ENCODE measurements at places on chromosomes 3 and 15.

DNA sequence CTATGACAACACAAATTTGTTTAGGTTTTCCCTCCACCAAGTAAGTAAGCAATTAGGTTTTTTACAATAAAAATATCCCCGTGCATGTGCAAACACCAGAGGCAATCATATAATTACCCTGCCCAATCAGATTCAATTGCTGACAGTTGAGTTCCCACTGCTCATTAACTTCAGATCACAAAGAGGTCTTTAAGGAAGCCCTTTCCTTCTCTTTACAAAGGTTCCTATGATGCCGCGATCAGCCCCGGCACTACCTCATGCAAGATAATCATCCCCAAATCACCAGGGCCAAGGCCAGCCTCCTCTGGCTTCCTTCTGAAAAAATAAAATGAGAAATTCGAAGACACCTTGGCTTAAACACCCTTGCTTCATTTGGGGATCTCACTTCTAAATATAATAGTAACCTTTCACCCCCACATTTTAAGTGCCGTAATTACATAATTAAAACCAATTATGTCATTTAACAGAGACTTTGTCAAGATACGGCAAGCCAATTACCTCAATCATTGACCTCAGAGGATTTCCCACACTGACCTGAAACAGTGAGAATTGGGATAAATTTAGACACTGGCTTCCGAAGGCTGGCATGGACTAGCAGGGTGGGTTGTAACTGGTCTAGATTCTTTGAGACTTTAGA is 121.3 kb upstream of the WNT5A start:
- DNase-seq = no peak

DNA sequence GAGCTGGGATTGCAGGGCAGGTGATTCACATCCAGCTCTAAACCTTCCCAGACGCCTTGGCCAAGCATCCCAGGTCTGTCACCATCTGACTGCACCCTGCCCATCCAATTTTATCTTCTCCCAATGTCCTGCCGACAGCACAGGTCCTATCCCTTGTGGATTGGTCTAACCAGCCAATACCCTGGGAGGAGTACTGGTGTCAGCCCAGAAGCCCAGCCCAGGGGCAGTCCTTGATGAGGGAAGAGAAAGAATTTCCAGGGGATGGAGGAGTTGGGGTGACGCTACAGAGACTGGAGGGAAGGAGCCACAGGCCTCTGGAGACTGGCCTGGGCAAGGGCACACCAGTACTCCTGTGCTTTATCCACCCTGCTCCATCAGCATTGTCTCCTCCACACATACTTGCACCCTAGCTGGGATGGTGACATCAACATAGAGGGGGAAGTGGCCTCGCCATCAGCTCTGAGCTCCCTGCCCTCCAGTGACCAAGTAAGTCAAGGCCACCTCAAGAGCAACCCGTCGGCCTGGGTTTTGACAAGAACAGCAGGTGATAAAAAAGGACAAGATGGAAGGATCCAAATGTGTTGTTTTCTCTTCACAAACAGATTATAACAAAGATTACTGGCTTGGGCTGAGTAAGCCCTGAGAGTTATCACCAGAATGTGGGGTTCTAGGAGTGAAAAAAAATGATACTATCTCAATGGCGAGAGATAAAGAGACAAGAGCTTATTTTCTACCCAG is 114.6 kb downstream of the AQP9 start:
- no peak for DNase-seq

GRCh38 chr3:183619624-183620251 is 15.7 kb upstream of the KLHL24 start:
- DNase-seq = no peak

DNA sequence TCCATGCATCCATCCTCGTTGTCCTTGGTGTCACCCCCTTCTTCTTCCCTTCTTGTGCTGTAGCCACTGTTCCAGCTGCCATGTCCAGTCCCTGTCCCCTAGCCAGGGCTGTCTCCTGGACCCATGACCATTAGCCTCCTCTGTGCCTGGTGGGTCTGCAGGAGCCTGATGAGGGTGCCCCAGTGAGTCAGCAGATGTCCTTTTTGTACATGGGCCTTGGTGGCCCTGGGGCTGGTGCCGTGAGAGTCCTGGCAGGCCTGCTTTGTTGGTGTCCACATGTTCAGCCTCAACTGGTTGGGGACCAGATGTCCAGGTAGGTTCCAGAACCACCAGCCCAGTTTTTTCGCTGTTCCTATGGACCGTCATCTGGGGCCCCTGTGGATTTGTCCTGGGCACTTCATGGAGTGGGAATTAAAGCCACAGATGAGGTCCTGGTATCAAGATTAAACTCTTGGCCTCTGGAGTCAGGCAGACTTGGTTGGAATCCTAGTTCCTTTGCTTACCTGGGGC is 66.1 kb downstream of the FBLN2 start:
- no peak for DNase-seq

DNA sequence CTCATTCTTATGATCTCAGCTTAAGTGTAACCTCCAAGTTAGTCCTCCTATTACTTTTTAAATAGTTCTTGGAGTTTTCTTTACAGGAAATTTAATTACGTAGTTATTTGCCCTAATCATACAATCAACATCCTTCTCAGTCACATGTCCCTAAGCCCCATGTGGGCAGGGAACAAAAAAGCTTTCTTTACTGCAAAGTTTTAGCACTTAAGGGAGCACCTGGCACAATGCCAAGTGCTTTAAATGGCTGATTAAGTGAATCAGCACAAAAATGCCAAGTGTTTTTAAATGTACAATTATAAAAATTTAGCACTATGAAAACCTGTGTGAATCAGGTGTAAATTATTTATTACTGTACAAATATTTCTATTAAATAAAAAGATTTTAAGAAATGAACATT is 445.3 kb downstream of the C3orf38 start:
- no peak for DNase-seq

- DNase-seq = no peak
Observed at GRCh38 chr15:35596285-35596684, 50.3 kb upstream of the DPH6 start.

GRCh38 chr3:169661361-169662131 is 2.0 kb downstream of the MECOM start:
- DNase-seq = no peak

DNA sequence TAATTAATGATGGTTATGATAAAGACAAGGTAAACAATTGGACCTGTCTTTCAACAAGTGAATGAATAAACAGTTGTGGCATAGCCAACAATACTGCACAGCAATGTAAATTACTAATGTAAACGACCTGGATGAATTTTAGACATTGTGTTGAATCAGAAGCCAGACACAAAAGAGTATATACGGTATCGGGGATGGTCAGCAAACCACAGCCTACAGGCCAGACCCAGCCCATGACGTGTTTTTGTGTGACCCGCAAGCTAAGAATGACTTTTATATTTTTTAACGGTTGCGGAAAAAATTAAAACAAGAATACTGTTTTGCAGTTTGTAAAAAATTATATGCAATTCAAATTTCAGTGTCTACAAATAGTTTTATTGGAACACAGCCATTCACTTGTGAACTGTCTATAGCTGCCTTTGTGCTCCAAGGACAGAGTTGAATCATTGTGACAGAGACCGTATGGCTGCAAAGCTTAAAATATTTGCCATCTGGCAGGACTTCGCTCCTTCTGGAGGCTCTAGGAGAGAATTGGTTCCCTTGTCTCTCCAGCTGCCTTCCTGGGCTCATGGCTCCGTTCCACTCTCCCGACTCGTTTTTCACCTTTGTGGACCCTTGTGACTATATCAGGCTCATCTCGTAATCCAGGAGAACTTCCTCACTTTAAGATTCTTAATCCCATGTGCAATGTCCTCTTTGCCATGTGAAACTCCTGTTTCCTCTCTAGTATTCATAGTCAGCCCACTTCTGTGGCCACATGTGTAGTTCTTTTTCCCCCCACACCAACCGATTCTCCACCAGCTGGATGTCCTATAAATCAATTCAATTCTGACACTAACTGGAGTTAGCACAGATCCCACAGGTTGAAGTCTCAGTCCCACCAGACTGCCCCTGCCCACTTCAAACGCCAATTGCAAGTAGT is 72.7 kb downstream of the CMTM8 start:
- DNase-seq = no peak

GRCh38 chr15:62071711-62072308 is 5.0 kb downstream of the C2CD4A start:
- no peak for DNase-seq

DNA sequence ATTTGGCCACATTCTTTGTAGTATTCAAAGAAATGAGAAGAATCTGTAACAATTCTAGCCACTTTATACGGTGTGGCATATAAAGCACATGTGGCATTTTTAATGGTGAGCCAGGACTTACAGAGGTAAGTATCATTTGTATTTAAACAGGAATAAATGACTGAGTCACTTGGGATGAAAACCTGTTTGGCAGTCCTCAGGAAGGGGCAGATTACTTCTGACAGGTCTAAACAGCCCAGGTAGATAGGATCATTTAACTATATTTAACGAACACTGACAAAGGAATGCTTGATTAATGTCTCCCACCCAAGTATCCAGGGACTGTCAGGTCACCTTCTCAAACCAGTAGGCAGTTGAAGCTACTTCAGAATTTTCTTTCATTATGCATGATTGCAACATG is 241.5 kb upstream of the SATB1 start:
- no peak for DNase-seq

- DNase-seq = no peak
Observed at GRCh38 chr3:27696906-27697305, 25.2 kb downstream of the EOMES start.

- no peak for DNase-seq
Observed at GRCh38 chr3:170211668-170212067, 10.6 kb upstream of the PRKCI start.

GRCh38 chr3:156377718-156378117 is 177.2 kb downstream of the SSR3 start:
- DNase-seq = no peak

DNA sequence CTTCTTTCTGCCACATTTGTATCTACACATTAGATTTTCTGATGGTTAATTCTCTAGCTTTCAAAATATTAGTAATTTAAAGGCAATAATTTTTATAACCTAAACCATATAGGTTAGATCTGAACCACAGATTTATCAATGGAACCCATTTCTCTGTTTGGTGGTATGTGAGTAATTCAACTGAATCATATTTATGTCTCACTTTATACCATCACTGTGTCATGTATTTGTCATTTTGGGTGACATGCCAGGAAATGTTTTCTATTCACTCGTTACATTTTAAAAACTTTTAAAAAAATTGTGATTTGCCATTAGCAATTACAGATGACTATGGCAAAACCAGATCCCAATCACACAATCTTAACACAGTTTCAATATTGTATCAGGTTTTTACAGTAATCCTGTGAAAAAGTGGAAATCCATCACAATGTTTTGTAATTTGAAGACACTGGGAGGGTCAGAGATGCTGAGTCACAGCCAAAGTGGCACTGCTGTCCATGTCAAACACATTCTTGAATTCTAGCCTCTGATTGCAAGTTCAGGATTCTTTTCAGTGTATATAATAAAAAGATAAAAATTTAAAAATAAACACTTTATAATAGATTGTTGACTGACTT is 356.0 kb upstream of the RBMS3 start:
- DNase-seq = no peak

GRCh38 chr15:91752081-91752785 is 101.3 kb upstream of the SLCO3A1 start:
- DNase-seq = no peak

DNA sequence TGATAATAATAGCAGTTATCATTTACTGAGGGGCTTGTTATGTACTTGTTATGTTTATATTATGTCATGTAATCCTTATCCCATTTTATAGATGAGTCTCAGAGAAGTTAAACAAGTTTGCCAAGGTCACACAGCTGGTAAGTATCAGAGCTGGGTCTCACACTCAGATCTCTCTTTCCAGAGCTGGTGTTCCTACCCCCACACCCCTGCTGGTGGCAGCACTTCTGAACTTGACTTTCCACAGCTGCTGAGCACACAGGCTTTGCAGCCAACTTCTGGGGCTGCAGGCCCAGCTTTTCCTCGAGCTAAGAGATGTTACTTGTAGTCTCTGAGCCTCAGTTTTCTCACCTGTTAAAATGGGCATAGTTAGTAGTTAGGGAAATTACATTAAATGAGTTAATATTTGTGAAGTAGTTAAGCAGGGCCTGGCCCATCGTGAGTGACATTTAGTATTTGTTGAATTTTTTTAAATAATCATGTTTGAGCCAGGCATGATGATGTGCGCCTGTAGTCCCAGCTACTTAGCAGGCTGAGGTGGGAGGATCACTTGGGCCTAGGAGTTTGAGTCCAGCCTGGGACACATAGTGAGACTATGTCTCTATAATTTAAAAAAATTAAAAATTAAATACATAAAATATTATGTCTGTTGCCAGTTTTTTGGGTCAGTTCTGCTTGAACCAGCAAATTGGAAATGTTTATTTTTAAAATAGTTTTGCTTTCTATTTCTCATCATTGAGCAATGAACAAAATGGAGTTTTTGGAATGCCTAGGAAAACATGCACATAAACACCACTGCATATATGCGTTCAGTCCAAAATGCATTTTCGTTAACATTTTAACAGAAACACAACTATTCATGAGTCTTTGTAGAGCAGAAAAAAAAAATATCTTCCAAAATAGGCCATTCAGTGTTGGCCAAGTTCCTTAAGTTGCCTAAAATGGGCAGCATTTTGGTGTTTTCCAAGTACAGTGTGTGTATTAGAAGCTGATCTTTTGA is 87.3 kb downstream of the SMAD6 start:
- DNase-seq = no peak

DNA sequence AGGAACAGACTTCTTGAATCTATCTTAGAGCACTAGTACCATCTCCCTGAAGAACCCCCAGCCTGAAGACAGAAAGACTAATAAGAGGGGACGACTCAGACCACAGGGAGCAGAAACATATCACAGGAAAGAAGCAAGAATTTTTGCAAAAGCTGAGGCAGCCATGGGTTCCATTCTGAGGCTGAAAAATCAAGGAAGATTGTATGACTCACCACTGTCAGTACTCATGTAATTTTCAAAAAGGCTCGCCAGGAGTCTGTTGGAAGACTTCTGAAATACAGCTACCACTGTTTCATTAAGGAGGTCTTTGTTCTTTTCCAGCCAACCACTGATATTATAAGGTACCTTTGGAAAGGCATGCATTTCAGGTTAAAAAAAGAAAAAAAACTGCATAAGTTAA is 47.5 kb downstream of the MYH15 start:
- DNase-seq = no peak

GRCh38 chr3:61715886-61716527 is 154.6 kb downstream of the PTPRG start:
- no peak for DNase-seq

- no peak for DNase-seq
Observed at GRCh38 chr3:149535333-149535685, 60.8 kb downstream of the TM4SF4 start.

- no peak for DNase-seq
Observed at GRCh38 chr3:175619369-175619768, 760.2 kb downstream of the NAALADL2 start.

DNA sequence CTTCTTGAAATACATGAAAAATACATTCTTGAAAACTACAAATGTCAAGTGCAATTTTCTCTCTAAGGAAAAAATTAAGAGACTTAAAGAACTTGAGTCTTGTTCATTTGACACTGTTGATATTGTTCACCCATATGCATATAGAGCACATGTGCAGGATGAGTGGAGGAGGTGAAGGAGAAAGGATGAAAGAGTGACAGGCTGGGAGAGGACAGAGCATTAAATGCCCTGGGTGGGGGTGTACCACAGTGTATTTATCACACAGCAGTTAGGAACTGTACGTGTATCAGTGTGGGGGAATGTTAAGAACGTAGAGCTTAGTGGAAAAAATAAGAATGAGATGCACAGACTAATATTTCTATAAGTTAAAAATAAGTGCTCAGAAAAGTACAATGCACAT is 45.7 kb downstream of the CTDSPL start:
- no peak for DNase-seq

Data from activated naive CD4-positive, alpha-beta T cell (primary cell).